ENCODE measurements at places on chromosomes 5 and 9. TPM values are rescaled to one million over a fixed set of nuclear protein-coding genes. Genes with fewer than 3 reads are reported as not detected.
A peak's percentile ranks its signal among the peaks of the same experiment; 100 is the strongest.

CARTPT gene
- not detected for total RNA-seq

ARRDC1 gene
- 21.7 TPM for total RNA-seq

ADAMTSL1 gene
- total RNA-seq = not detected

TNPO1 gene
- total RNA-seq = 123 TPM

LIX1 gene
- not detected for total RNA-seq

LHX6 gene
- total RNA-seq = 1.3 TPM

PCAT7 gene
- 3.2 TPM for total RNA-seq

DNA sequence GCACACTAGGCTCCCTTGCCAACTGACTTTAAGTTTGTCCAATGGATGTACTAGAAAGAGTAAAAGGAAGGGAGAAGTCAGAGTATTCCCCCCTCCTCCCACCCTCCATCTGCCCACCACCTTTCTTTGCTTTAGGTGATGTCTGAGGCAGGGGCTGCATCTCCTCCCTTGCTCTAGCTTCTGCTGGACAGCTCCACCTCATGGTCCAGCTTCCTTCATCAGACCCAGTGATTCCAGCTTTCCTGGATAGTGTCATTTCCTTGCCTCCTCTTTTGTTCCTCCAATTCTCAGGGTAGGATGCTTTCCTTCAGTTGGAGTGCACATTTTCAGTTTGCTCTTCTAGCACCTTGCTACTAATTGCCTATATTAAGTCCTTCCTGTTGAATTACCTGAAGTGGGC lies 67.4 kb downstream of the RAD23B start:
- H3K4me1 ChIP-seq = no peaks in the 10 kb centered on the region
- DNase-seq = no peak
- H3K36me3 ChIP-seq = no peaks in the 10 kb centered on the region

DNA sequence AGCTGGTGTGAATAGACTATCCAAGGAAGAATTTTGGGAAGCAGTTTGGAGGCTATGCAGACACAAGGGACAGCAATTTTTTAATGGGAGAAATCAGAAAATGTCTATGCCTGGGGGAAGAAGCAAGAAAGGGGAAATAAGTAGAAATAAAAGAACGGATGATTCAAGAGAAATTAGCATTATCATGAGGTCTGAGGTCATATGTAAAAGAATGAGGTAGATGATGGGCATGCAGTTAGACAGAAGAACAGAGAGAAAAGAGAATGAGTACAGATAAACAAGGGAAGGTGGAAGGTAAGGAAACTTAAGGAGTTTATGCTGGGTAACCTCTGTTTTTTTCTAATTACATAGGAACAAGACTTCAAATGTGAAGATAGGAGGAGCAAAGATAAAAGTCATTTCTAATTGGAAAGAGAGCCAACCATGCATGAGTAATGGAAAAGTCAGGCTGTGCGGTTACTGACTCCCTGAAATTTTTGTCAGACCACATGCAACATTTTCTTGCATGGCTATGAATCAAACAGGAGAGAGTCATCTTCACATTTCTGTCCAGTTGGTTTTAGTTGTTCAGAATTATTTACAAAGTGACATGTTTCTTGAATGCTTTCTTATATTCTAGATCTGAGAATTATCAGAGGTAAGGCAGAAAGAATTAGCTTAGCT lies 101.0 kb upstream of the PIK3R1 start:
- no peak overlapping the region for H3K27ac ChIP-seq
- no peaks in the 10 kb centered on the region for H3K36me3 ChIP-seq
- H3K4me1 ChIP-seq = peaks cover 16% of the 10 kb centered on the region
- no peak overlapping the region for H3K4me3 ChIP-seq
- no peaks in the 10 kb centered on the region for H3K27me3 ChIP-seq
- DNase-seq = no peak

GRCh38 chr5:107306594-107306993 lies 364.1 kb downstream of the EFNA5 start:
- no peak overlapping the region for H3K4me3 ChIP-seq
- H3K36me3 ChIP-seq = no peaks in the 10 kb centered on the region
- H3K27me3 ChIP-seq = no peaks in the 10 kb centered on the region

DNA sequence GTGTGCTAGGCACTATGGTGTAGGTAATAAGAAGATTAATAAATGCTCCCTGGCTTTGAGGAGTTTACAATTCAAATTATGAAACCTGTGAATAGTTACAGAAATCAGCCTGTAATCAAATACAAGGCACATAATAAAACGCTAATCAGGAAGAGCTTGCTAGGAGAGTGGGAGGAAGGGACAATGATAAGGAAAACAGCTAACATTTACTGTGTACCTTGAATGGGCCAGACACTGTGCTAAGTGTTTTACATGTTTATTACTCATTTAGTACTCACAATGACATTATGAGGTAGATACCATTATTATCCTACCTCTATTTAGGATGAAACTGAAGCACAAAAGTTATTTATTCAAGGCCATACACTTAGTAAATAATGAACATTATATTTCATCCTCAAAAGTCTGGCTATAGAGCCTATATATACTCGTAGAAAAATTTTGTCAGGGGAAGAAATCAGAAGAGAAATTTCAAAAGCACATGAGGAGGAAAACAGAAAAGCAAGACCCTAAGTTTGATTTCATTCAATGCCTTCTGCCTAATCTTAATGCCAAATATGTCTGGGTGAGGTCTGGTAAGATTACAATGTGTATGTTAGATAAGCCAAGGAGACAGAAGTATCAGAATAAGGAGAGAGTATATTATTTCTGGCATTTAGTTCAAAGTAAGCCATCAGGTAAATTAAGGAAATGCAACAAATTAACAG lies 35.9 kb downstream of the AFF4 start:
- H3K4me3 ChIP-seq = no peak overlapping the region
- peaks cover 9% of the 10 kb centered on the region for H3K36me3 ChIP-seq
- no peaks in the 10 kb centered on the region for H3K27me3 ChIP-seq
- no peak overlapping the region for H3K27ac ChIP-seq
- H3K4me1 ChIP-seq = peaks cover 14% of the 10 kb centered on the region

DNA sequence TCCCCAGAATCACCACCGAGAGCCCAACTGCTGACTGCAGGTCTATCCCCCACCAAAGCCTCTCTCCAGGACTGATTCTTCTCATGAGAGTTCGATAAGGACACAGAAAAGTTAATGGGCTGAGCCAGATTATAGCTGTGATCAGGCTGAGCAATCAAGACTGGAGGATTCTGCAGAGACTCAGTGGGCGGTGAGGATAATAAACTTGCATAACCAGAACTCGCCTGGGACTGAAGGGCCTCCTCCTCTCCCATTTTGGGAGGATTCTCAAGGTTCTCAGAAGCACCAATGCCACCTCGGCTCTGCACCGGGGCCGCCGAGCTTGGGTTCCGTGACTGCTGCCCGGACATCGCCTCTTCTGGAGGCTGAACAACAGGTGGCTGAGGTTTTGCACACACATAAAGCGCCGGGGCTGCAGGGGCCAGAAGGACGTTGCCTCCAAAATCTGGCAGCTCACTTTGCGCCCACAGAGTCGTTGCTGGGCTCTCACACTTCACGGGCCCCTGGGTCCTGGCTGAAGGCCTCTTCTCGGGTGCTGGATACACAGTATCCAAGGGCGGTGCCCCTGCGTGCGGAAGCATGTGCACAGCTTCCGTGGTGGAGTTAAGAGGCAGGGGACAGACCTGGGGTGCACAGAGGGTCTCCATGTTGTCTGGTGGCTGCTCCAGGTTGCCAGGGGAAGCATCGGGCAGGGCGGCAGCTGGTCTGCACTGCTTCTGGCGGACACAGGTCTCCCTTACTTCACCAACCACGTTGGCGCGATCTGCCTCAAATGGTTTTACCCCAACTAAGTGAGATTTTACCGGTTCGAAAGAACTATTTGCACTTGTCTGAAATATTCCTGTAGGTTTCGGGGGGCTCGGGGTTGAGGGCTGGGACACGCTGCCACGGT lies 7.6 kb downstream of the SEC16A start:
- H3K36me3 ChIP-seq = peaks cover 38% of the 10 kb centered on the region
- H3K4me1 ChIP-seq = peaks cover 4% of the 10 kb centered on the region
- H3K27ac ChIP-seq = no peak overlapping the region
- no peak overlapping the region for H3K4me3 ChIP-seq
- DNase-seq = no peak

- no peak overlapping the region for H3K4me3 ChIP-seq
- no peaks in the 10 kb centered on the region for H3K36me3 ChIP-seq
- H3K27ac ChIP-seq = no peak overlapping the region
These were observed 21.1 kb downstream of the AK8 start for GRCh38 chr9:132857031-132857430.

GRCh38 chr5:165739079-165739741 lies 2233.8 kb downstream of the MAT2B start:
- no peaks in the 10 kb centered on the region for H3K27me3 ChIP-seq
- H3K4me1 ChIP-seq = no peaks in the 10 kb centered on the region
- no peaks in the 10 kb centered on the region for H3K36me3 ChIP-seq
- no peak overlapping the region for H3K27ac ChIP-seq
- H3K4me3 ChIP-seq = no peak overlapping the region

- no peak overlapping the region for H3K4me3 ChIP-seq
- H3K36me3 ChIP-seq = no peaks in the 10 kb centered on the region
- H3K4me1 ChIP-seq = peaks cover 41% of the 10 kb centered on the region
- no peak overlapping the region for H3K27ac ChIP-seq
These were observed 76.5 kb upstream of the PJA2 start for GRCh38 chr5:109486200-109486804.

DNA sequence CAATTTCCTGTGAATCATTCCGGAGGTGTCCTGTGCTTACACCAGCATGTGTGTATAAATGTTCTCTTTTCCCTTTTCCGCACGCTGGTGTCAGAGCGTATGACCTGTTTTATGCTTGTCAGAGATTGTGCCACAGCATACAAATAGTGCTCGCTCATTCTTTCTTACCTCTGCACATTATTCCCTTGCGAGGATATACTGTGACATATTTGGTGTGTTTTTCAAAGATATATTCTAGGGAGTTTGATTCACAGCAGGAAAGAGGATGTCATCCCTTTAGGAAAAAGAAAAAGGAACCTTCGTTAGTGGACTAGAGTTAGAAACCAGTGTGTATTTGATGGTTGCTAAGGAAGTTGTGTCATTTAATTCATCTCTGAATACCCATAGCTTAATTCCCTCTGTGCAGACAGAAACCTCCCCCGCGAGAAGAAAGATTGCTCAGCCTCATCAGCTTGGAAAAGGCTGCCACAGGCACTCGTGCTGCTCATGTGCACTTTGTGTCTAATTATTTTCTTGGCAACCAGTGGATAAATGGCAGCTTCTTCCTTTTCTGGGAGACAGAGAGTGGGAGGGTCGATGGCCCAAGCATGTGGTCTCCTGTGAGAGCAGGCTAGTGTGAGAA lies 14.7 kb upstream of the CCIN start:
- peaks cover 5% of the 10 kb centered on the region for H3K27me3 ChIP-seq
- peaks cover 23% of the 10 kb centered on the region for H3K4me1 ChIP-seq
- H3K36me3 ChIP-seq = no peaks in the 10 kb centered on the region
- H3K4me3 ChIP-seq = no peak overlapping the region
- DNase-seq = no peak
- no peak overlapping the region for H3K27ac ChIP-seq

- H3K36me3 ChIP-seq = no peaks in the 10 kb centered on the region
- H3K4me1 ChIP-seq = no peaks in the 10 kb centered on the region
- H3K27me3 ChIP-seq = no peaks in the 10 kb centered on the region
- no peak for DNase-seq
- no peak overlapping the region for H3K27ac ChIP-seq
These were observed 91.5 kb upstream of the PHF24 start for GRCh38 chr9:34866614-34867013.

- no peaks in the 10 kb centered on the region for H3K36me3 ChIP-seq
- no peak for DNase-seq
- no peaks in the 10 kb centered on the region for H3K27me3 ChIP-seq
- no peak overlapping the region for H3K4me3 ChIP-seq
- H3K27ac ChIP-seq = no peak overlapping the region
These were observed 174.8 kb downstream of the SLF1 start for GRCh38 chr5:94793113-94793815.

DNA sequence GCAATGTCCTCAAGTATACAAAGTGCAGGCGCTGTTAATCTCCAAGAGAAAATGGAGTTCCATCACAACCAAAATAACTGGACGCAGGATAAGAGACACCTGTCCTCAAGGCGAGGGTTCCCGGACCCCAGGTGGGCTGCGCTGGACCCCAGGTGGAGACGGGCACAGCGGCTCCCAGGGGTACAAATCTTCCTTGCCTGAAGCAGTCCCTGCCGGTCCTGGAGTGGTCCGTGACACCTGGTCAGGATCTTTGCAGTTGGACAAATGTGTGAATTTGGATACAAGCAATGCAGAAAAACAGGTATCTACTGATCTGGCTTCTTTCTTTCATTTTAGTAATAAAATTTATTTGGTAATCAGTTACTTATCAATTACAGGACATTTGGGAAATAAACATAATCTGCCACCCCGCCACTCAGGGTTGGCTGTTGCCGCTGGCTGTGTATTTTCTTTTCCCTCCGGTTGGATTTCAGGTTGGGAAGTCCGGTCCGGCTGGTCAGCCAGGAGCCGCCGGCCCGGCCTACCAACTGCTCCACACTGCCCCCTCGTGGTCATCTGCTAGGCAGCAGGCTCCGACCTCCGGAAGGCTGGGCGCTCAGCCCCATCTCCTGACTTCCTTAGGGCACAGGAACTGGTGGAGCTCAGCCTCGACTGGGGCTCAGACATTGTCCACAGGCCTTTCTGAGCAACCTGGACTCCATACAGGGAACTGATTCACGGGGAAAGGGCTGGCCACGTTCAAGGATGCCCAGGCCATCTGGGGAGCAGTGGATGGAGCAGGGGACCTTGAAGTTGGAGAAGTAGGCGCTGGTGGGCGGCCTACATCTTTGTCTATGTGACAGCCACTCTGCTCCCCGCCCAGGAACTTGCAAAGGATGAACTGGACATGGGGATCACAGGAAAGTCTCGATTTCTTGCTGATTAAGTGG lies 43.4 kb downstream of the NXNL2 start:
- DNase-seq = peak; percentile 39
- H3K36me3 ChIP-seq = no peaks in the 10 kb centered on the region
- no peaks in the 10 kb centered on the region for H3K4me1 ChIP-seq

GRCh38 chr5:138226910-138227309 lies 13.8 kb upstream of the CDC23 start:
- no peak overlapping the region for H3K4me3 ChIP-seq
- peaks cover 36% of the 10 kb centered on the region for H3K4me1 ChIP-seq
- no peaks in the 10 kb centered on the region for H3K36me3 ChIP-seq
- no peak overlapping the region for H3K27ac ChIP-seq
- H3K27me3 ChIP-seq = no peaks in the 10 kb centered on the region

DNA sequence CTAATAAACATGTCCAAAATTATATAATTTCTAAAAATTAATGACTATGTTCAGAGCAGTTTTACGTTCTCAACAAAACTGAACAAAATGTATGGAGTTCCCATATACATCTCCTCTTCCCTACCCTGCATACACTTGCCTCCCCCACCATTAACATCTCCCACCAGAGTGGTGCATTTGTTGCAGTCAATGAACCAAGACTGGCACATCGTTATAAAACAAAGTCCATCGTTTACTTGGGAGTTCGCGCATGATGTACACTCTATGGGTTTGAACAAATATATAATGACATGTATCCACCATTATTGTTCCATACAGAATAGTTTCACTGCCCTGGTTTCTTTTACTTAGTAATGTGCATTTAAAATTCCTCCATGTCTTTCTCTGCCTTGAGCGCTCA lies 130.1 kb downstream of the APBA1 start:
- DNase-seq = no peak
- H3K27me3 ChIP-seq = no peaks in the 10 kb centered on the region
- no peak overlapping the region for H3K27ac ChIP-seq
- no peaks in the 10 kb centered on the region for H3K4me1 ChIP-seq

- H3K36me3 ChIP-seq = no peaks in the 10 kb centered on the region
- H3K4me3 ChIP-seq = no peak overlapping the region
- H3K4me1 ChIP-seq = no peaks in the 10 kb centered on the region
- DNase-seq = no peak
These were observed 75.0 kb upstream of the XPA start for GRCh38 chr9:97772145-97772544.

- H3K27me3 ChIP-seq = no peaks in the 10 kb centered on the region
- no peaks in the 10 kb centered on the region for H3K4me1 ChIP-seq
- no peaks in the 10 kb centered on the region for H3K36me3 ChIP-seq
- DNase-seq = peak; percentile 69
- H3K4me3 ChIP-seq = no peak overlapping the region
These were observed 30.0 kb upstream of the STOM start for GRCh38 chr9:121399883-121400607.
